ENCODE measurements at places on chromosomes 6 and 20.

GRCh38 chr6:137332637-137333280 is 113.6 kb upstream of the IFNGR1 start:
- no peak for DNase-seq

DNA sequence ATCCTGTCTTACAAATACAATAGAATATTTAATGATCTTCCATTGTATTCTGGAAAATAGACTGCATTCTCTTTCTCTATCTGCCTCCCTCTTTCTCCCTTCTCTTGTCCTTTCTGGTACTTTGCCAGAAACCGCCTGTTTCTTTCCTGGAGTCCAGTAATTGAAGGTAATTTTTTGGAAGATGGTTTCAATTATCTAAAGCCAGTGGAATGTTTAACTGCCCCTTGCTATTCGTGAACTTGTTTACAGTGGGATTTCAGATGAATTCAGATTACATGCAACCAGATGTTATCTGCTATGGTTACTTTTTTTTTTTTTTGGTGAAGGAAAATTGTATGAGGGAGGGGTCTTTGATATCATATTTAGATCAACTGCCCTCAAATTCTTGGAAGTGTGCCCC is 655.5 kb upstream of the FLRT3 start:
- DNase-seq: no peak

- no peak for DNase-seq
Observed at GRCh38 chr6:160217073-160217472, 41.5 kb downstream of the SLC22A2 start.

GRCh38 chr20:62860924-62861691 is 514 bp downstream of the TCFL5 start:
- peak; percentile 63 for DNase-seq

DNA sequence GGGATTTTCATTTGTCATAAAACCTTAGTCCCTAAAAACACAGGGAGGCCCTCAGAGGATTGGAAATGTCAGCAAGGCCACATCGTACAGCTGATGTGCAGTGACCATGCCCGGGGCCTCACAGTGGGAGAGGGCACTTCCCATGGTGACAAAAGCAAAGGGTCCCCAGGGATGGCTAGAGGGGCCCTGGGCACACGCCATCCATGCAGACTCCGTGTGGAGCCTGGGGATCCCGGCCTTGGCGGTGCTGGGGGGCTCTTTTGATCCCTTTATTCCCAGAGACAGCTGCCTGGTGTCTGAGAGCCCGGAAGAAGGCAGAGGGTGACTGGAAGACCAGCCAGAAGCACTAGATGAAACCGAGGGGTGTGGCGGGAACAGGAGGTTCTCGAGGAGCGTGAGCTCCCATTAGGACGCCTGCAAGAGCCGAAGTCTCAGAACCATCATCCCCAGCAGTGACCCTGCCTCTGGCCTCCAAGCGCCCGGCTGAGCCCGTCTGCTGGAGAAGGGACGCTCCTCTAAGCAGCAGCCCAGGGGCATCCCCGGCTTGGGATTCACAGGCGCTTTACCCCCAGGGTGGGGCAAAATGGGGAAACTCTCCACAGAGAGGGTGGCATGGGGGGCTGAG is 49.1 kb upstream of the FRMD1 start:
- no peak for DNase-seq

DNA sequence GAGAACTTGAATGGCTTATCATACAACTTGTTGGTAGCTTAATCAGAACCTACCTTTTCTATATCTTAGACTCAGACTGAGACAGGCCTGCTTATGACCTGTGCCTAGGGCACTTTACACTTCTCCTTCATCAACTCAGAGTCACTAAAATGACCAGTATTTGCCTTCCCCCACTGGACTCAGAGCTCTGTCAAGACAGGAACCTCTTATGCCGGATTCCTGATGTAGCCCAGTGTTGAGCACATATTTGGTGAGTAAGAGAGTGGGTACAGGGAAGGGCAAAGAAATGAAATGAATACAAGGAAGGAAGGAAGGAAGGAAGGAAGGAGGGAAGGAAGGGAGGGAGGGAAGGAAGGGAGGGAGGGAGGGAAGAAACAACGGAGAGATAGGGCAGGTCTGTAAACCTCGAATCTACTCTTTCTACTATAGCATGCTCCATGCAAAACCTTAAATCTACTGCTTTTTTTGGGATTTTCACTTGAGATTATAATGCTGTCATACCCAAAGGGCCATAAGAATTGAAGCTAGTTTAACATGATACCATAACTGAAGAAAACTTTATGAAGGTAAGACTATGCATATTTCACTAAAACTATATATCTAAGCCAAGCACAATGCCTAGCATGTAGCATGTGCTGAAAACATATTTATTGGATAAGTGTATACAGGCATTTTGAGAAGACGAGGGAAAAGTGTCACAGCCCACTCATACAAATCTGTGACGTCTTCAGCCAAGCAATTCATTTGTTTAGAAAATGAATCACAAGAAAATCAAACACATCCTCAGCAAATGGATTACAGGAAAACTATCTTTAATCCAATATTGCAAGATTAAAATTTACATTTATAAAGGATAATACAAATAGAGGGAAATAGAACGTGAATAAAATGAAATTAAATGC is 89.9 kb downstream of the RFX6 start:
- no peak for DNase-seq

- DNase-seq: no peak
Observed at GRCh38 chr6:70973604-70974003, 16.7 kb upstream of the B3GAT2 start.

DNA sequence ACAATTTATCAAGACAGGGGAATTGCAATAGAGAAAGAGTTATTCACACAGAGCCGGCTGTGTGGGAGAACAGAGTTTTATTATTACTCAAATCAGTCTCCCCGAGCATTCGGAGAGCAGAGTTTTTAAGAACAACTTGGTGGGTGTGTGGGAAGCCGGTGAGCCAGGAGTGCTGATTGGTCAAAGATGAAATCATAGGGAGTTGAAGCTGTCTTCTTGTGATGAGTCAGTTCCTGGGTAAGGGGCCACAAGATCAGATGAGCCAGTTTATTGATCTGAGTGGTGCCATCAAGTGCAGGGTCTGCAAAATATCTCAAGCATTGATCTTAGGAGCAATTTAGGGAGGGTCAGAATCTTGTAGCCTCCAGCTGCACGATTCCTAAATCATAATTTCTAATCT is 50.0 kb upstream of the ECI2 start:
- DNase-seq: no peak

GRCh38 chr6:29021434-29021833 is 16.3 kb upstream of the ZNF311 start:
- DNase-seq: no peak

GRCh38 chr20:25856256-25856884 is 159.7 kb upstream of the ZNF337 start:
- no peak for DNase-seq

DNA sequence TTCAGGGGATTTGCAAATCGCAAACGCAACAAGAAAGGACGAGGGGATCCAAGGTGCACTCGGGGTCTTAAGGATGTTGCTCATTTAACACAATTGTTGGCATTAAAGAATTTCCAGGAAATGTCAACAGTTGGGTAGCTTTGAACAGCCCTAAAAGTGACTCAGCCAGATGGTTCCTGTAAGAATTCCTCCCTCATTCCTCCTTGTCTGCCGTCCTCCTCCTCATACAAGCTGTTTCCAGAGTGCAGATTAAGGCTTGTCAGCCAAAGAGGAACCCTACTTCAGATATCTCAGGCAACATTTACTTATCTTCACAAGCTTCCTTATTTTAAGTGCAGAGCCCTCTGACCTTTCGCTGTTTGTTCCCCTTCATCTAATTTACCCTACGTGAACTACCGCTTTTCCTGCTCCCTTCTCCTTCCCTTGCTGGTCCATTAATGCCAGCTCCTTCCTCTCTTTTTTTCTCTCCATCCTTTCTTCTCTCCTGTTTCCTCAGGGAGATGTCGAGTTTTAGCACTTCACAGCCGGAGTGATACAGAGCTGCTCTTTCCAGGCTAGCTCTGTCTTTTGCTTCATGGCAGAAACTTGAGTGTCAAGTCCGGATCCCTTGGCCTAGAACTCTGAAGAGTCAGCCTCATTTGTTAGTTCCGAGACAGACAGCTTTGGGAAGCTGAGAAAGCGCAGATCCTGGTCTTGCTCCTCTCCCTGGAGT is 26.1 kb upstream of the TBC1D7 start:
- no peak for DNase-seq

- no peak for DNase-seq
Observed at GRCh38 chr6:42939810-42940167, 10.5 kb downstream of the CNPY3 start.

GRCh38 chr6:46850792-46851191 is 57.6 kb downstream of the MEP1A start:
- DNase-seq: no peak

All from pancreas (tissue), 10 donors.